ENCODE measurements at places on chromosomes 4 and X.
A peak's percentile ranks its signal among the peaks of the same experiment; 100 is the strongest.

DNA sequence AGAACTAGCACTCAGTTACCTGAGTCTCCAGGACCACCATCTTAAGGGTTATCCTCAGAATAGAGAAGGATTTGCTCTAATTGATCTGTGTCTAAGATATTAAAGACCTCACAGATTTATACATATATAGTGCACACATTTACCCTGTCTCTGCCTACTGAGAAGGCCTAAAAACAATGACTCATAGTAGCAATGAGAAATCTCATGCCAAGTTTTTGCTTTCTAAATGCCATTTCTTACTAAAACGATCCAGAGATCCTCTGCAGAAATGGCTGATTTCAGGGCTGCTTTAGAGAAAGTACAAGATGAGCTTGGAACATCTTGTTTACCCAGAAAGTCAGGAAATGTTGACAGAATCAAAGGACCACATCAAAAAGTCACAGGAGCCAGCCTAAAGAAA is 79.1 kb upstream of the INPP4B start:
- no peak for DNase-seq

- peak; percentile 12 for DNase-seq
Observed at GRCh38 chr4:182297659-182298058, 54.5 kb downstream of the TENM3 start.

GRCh38 chr4:22766068-22766467 is 73.3 kb downstream of the GBA3 start:
- no peak for DNase-seq

GRCh38 chrX:40068048-40068447 is 29.7 kb downstream of the BCOR start:
- DNase-seq = peak; percentile 15

DNA sequence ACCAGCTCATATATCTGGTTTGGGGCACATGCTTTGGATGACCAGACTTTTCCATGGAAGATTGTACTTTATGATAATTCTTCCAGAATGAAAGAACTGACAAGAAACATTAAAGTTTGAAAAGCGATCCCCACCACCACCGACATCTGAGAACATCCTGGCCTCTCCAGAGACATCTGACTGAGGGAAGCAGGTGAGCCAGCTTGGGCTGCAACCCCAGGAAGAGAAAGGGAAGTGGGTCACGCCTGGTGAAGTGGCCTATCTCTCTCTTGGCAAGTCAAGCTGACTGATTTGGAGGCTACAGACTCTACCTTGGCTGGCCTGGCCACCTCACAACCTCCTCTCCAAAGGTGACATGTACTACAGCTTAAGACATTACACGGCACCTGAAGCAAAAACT is 20.7 kb downstream of the PARM1 start:
- DNase-seq = no peak

DNA sequence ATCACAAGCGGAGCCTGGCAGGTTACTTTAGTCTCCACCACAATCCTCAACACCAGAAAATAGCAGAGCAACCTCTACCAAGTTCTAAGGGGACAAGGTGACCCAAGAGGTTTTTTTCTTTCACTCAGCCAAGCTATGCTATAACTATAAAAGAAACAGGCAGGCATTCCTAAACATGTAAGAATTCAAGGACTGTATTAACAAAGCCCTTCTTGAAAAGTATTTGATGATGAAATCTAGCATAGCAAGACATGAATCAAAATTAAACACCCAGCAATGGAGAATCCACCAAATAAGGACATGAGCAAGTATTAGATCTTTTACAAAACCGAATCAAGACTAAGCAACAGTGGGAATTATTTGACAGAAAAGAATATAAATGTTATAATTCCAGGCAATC is 25.7 kb upstream of the C1QTNF7 start:
- DNase-seq = peak; percentile 3

GRCh38 chr4:131427000-131427399 is 1722.1 kb upstream of the PCDH10 start:
- DNase-seq = no peak

GRCh38 chr4:136818811-136819330 is 713.4 kb downstream of the PCDH18 start:
- DNase-seq = no peak

GRCh38 chr4:2269618-2270163 is 7.8 kb upstream of the MXD4 start:
- no peak for DNase-seq

- peak; percentile 63 for DNase-seq
Observed at GRCh38 chrX:153732401-153732800, 7.7 kb downstream of the ABCD1 start.

DNA sequence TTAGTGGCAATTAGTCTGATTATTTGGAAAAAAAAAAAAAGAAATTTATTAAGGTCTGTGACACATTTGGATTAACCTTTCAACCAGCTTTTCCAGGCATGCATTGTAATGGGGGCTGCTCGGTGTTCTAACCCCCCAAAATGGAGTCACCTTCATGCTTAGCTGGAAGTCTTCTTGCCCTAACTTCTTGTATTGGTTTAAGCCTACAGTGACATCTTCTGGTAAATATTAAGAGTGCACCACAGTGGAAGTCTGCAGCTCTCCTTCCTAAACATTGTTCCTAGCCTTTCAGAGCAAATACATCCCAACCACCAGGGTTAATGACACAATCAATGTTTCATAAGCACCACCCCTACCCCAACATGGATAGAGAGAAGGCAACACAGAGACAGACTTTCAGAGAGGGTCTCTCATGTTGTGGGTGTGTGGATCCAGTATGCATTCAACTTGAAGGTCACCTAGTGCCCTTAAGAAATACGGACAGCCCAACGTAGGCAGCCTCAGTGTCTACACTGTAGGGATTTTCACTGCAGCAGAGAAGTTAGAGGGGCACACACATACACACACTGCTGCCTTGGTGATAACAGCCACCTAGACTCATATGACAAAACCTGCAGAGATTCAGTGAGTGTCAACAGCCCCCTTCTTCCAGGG is 142.9 kb upstream of the MBNL3 start:
- DNase-seq = peak; percentile 7

- no peak for DNase-seq
Observed at GRCh38 chrX:70301716-70302115, 11.8 kb downstream of the KIF4A start.

DNA sequence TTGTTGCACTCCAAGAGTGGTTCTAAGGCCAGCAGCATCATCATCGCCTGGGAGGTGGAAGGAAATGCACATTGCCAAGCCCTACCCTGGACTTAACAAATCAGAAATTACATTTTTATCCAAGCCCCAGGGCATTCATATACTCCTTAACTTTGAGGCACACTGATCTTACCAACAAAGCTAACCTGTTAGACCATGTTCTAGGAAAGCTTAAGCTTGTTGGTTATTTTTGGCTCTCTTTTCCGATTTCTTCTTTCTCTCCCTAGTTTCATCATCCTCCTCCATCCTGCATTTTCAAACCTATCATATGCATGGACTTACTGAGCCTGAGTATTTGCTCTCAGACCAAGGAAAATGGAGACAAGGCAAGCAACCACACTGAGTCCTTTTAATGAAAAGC is 133.4 kb downstream of the OPHN1 start:
- no peak for DNase-seq

GRCh38 chrX:134683351-134684005 is 25.2 kb upstream of the PLAC1 start:
- DNase-seq = no peak

GRCh38 chrX:42123369-42123768 is 200.0 kb upstream of the CASK start:
- no peak for DNase-seq

DNA sequence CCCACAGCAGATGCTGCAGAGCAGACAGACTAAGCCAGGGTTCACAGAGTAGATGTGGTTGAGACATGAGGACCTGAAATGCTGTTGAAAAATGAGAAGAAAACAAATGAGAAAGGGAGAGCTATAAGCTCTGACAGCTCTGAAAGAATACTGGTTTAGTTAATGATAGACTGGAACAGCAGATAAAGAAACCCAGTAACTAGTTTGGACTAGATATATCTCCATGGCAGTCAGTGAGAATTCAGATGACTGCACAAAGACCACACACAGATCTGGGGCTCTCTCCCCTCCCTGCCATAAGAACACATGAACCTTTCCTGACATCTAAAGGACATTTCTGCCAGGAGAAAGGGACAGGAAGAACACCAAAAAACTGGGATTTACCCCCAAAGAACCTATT is 8.2 kb downstream of the NAA11 start:
- no peak for DNase-seq

DNA sequence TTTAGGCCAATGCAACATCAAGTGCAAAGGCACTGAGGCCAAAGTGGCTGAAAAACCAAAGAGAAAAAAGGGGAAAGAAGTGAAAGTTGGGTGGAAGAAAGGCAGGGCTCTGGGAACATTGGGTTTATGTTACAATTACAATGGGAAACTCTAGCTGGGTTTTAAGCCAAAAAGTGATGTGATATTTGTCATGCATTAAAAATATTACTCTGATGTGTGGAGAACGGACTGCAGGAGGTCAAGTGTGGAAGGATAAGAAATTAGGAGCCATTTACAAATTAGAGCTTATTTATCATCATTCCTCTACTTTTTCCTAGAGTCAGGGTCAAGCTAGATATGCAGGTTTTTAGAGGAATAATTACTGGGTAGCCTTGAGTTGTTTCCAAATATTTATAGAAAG is 516.8 kb downstream of the INPP4B start:
- no peak for DNase-seq

DNA sequence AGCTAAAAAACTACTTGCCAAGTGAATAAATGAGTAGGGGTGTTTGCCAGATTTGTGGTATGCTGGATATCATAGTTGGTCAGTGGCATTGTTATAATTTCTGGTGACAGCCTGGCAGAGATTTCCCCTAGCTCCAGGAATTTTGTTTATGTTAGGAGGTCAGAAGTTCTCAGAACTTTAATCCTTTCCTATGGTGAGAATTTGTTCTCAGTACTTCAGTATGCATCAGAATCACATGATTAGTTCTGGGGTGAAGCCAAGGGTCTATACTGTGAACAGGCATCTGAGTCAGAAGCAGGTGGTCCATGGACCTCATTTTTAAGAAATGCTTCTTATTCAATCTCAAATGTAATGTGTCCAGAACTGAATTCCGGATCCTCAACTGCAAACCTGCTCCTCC is 10.5 kb downstream of the RASSF6 start:
- DNase-seq = no peak

GRCh38 chr4:924107-925096 is 7.7 kb downstream of the GAK start:
- no peak for DNase-seq

- peak; percentile 40 for DNase-seq
Observed at GRCh38 chr4:69748173-69748572, 12.2 kb downstream of the SULT1B1 start.

DNA sequence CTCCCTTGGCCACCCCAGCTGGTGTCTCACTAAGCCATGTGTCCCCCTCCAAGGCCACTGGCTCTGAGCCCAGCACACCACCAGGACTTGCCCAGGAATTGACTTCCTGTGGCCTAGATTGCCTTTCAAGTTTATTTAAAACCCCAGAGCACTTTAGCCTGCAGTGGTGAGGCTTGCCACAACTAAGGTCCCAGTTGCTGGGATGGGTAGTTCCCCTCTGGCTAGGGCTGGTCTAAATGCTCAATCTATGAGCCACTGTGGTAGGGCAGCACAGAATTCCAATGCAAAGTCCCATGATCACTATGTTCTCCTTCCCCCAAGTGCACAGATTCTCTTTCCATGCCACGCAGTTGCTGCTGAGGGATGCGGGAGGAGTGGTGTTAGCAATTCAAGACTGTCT is 61.1 kb upstream of the HCCS start:
- DNase-seq = no peak

DNA sequence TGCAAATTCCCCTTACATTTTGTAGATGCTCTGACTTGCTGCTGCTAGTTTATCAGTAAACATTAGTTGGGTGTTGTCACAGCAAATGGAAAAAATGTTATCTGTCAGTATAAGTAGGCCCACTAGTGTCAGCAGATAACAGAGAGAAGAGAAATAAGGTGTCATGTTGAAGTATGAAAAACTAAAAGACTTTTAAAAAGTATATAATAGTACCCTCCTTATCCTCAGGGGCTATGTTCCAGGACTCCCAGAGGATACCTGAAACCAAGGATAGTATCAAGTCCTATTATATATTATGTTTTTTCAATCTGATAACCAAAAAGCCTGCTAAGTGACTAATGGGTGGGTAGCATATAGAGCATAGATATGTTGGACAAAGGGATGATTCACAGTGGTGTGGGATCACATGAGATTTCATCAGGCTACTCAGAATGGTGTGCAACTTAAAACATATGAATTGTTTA is 11.6 kb upstream of the BMP2K start:
- DNase-seq = no peak

GRCh38 chr4:7094916-7095315 is 27.1 kb upstream of the GRPEL1 start:
- no peak for DNase-seq

GRCh38 chr4:114883641-114884040 is 229.8 kb downstream of the NDST4 start:
- DNase-seq = no peak

- peak; percentile 40 for DNase-seq
Observed at GRCh38 chr4:66489783-66490452, 819.6 kb upstream of the EPHA5 start.

DNA sequence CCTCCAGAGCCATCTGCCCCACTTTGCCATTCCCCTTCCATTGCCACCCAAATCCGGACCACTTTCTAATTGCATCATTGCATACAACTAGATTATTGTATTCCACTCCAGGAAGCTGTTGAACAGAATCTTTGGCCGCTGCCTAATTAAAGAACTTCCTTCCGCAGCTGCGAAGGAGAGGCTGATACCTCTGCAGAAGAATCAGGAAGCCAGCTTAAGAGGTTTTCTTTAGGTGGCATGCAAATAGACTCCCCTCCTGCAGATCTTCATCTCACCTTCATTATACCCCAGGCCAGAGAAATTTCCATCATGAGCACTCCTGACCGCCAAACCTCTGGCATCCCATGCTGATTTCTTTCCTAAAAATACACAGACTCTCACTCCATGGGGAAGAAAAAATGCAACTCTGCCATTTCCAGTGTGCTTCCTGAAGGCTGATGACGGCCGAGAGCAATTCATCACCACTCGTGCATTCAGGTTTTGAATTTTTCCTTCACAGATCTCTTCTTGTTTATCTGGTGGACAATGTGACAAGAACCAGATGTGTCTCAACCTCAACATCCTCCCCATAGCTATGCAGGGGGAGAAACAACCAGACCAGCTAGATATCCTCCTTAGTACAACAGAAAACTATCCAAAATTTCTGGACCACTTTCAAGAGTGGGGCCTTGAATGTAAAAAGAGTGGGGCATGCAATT is 31.2 kb downstream of the LGI2 start:
- DNase-seq = no peak

All from RWPE1 (cell line).